ENCODE measurements at places on chromosomes 6 and 20.
A peak's percentile ranks its signal among the peaks of the same experiment; 100 is the strongest.

- no peak for DNase-seq
Measured at GRCh38 chr6:54262971-54263370, 45.3 kb upstream of the TINAG start.

DNA sequence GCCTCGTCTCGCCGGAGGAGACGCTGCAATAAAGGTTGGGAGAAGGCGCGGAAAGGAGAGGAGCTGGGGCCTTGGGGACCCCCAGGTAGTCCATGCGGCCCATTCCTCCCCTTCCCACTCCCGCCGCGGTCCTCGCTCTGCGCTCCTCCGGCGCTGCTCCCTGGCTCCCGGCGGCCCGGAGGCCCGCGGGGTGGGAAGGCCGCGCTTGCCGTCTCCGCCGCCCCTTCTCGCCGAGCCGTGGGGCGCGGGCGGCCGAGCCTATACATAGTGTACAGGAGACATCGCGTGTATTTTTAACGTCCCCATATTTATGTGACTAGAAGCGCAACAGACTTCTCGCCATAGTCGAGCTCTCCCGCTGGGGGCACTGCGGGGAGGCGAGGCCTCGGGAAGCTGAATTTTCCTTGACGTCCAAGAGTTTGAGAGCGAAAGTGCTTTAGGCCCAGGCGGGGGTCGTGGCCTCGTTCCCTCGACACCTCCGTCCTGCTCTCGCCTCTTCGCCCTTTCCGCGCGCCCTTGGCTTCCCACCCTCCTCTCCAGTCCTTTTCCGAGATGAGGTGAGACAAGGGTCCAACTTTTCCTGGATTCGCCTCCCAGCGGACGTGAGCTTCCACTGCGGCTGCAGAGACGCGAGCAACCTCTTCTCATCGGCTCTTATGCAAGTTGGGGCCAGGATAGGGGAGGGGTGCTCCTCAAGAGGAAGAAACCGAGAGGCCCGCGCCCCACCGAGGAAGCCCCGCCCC lies 29.0 kb downstream of the SLC12A5 start:
- no peak for DNase-seq

DNA sequence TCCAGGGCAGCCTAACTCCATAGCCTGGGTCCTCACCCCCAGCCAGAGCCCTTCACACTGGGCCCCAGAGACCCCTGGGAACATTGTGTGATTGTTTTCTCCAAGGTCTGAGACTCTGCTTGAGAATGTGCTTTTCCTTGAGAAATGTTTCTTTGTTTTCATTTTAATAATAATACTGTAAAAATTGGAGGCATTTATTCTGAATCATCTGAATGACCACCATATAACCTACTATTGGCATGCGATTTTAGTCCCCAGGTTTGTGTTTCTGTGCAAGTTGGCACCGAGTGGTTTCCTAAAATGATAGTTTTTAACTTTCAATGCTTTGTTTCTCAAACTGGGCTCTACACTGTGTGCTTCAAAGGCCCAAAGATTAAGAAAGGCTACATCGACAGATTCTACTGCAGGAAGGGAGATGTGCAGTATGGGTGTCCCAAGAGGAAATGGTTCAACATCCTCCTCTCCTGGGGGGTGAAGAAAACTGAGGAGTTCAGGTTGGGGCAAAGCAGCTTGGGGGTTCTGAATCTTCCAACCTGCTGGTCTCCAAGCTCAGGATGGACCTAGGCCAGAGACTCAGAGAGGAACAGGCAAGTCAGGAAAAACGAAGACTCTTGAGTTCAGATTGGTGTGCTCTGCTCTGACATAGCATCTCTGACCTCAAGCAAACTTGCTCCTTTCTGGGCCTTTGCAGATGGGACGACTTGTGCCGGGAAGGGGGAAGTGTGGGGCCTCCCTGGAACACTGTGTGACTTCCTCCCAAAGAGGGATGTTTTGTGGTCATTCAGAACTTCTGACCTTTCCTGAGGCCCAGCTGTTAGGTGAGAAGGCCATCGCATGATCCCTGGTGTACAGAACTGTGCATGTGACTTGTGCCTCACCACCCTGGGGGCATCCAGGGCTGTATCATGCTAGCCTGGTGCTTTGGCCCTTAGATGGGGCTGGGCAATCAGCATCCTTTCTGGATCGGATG lies 31.0 kb downstream of the DAAM2 start:
- no peak for DNase-seq

DNA sequence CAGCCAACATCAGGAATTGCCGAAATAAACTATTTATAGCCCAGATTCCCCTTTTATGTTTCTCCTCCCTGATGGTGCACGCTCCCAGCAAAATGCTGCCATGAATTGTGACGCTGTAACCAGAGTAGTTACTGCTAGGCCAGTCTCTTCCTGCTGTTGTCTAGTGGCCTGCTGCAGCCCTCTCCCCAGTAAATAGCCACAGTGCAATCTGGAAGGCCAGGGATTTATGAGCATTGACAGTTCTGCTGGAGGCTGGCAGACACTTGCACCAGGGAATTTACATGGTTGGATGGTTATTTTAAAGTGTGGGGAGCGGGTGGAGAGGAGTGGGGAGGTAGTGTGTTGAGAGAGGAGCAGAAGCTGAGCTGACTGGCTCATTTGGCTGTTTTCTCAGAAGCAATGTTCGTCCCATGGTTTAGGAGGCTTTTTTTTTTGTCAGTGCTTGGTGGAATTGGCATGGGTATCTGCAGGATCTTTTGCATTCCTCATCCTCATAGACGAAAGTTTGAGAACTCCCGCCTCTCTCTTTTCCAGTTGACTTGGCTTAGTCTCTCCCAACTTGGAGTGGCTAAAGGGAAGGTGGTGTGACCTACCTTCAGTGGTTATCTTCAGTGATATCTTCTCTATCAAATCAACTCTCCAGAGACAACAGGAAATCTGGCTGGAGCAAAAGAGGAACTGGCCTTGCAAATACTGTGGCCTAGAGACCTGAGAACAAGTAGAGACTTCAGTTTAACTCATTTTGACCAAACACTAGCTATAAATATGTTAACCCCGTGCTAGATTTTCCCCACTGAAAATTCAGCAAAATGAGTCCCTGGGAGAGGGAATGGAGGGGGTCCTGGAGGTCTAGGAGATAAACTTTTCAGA lies 99.3 kb upstream of the VSTM2L start:
- no peak for DNase-seq

DNA sequence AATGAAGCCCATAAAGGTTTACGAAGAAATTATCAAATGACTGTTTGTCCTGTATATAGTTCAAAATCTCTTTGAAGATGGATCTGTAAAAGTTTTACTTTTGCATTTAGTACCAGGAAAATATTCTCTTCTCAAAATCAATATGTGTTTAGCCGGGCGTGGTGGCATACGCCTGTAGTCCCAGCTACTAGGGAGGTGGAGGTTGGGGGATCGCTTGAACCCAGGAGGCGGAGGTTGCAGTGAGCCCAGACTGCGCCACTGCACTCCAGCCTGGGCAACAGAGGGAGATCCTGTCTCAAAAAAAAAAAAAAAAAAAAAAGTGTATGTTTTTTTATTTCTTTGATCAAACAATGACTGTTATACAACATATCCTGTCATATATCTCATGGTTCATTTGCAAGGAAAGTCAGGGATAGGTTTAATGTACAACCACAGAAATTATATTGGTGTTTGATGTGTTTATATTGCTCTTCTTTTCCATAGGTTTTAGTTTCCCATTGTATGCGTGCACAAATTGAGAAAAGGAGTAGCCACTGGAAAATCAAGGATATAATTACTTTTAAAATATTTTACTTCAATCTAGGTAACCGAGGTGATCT lies 40.1 kb downstream of the SOX4 start:
- no peak for DNase-seq

DNA sequence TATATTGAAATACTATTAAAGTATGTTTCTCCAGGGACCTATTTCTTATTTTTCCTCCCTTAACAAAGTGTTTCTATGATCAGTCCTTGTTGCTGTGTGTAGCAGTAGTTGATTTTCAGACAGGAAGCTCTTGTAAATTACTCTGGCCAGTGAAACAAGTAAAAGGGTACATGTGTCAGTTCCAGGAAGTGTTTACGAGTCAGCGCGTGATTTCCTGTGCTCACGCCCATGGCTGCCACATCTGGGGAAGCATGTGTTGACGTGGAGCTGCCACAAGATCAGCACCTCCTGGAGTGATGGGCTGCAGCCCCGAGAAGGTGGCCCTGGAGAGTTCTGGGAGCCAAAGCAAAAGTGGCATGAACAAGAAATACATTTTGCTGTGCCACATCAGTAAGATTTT lies 38.6 kb upstream of the GGTLC1 start:
- peak; percentile 6 for DNase-seq

- no peak for DNase-seq
Measured at GRCh38 chr20:10998476-10998875, 324.7 kb upstream of the JAG1 start.

GRCh38 chr20:54227241-54227640 lies 19.4 kb downstream of the PFDN4 start:
- DNase-seq = no peak

GRCh38 chr6:9360881-9361280 lies 925.5 kb upstream of the SLC35B3 start:
- no peak for DNase-seq

GRCh38 chr20:17650301-17651128 lies 31.5 kb downstream of the RRBP1 start:
- no peak for DNase-seq

DNA sequence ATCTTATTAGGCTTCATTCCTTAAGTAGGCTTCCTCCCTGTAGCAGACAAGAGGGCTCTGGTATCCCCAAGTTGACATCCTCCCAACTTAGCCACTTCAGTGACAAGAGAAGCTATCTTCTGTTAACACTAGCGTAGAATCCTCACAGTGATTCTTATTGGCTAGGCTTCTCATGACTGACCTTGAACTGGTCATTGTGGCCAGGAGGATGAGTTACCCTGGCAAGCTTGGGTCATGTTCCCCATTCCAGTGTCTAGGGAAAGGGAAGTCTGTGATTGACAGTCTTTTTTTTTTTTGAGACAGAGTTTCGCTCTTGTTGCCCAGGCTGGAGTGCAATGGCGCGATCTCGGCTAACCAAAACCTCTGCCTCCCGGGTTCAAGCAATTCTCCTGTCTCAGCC lies 7.1 kb downstream of the CDKAL1 start:
- no peak for DNase-seq

DNA sequence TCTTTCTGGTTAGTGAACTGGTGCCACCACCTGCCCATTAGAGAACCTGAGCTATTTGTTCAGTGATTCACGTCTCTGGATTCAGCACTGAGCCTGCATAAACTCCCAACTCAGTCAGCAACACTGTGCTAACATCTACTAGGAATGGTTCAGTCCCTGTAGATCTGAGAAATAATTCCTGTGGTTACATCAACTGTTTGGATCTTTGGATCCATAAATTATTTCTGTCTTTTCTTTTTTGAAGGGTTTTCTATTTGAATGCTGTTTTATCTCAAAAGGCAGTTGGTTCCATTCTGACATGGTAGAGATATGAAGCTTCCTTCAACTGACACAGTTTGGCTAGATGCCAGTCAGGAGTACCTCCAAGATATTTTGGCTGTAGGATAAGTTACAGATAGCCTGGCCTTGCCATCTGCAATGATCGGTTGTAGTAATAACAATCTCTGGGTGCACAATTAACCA lies 125.9 kb downstream of the TRMT11 start:
- DNase-seq = no peak

DNA sequence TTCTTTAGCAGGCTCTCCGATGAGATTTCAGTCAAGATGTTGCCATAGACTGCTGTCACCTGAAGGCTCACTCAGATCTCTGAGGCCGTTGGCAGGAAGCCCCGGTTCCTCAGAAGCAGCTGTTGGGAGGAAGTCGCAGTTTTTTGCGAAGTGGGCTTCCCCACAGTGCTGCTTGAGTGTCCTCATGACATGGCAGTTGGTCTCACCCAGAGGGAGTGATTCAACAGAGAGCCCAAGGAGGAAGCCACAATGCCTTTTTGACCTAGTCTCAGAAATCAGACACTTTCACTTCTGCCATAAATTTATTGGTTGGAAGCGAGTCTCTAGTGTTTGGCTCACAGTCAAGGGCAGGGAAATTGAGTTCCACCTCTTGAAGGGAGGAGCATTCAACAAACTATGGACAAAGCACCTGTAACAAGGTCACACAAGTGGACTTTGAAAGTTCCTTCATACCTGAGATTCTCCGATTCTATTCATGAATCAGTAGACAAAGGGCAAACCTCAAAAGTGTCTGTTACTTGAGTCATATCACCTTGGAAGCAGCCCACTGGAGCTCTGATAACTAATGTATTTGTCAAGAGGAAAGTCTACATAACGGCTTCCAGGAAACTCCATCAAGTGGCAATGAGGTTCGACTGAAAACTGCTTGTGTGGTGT lies 208.3 kb downstream of the TASP1 start:
- DNase-seq = no peak

- DNase-seq = no peak
Measured at GRCh38 chr6:4258733-4259132, 123.4 kb upstream of the ECI2 start.

GRCh38 chr6:44665143-44665542 lies 277.6 kb downstream of the CDC5L start:
- no peak for DNase-seq

- DNase-seq = no peak
Measured at GRCh38 chr20:2507875-2508630, 662 bp downstream of the ZNF343 start.
